ENCODE measurements at places on chromosomes 6 and 20.

- DNase-seq: no peak
Observed at GRCh38 chr6:54107470-54108090, 3.7 kb upstream of the MLIP start.

GRCh38 chr20:61397790-61398189, 145.7 kb downstream of the CDH4 start:
- no peak for DNase-seq

DNA sequence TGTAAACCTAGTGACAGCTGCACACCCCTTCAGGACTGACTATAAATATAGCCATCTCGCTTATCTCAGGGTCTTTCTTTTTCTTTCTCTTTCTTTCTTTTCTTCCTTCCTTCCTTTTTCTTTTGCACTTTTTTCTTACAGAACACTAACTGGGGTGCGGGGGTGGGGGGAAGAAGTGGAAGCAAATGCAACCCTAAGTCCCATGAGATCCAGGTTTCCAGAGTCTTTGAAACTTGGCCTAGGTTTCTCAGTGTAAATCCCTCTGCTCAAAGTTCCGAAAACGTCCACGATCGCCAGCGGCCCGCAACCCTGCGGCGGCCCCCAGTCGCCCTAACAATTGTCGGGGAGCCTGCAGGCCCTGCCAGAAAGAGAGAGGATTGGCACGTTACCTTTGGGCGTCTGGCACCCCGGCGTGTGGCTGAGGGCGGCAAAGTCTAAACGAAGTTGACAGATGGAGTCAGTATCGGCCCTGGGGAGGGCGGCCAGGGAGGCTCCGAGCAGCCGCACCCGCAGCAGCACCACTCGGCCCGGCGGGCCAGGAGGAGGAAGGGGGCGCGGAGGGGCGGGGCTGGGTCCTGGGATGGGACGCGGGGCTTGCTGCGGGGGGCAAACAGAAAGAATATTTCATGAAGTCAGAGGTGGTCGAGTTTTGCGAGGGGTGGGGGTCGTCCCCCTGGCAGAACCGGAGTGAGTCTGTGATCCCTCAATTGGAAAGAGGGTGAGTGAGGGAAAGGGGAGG, 577 bp upstream of the FOXF2 start:
- DNase-seq: no peak

DNA sequence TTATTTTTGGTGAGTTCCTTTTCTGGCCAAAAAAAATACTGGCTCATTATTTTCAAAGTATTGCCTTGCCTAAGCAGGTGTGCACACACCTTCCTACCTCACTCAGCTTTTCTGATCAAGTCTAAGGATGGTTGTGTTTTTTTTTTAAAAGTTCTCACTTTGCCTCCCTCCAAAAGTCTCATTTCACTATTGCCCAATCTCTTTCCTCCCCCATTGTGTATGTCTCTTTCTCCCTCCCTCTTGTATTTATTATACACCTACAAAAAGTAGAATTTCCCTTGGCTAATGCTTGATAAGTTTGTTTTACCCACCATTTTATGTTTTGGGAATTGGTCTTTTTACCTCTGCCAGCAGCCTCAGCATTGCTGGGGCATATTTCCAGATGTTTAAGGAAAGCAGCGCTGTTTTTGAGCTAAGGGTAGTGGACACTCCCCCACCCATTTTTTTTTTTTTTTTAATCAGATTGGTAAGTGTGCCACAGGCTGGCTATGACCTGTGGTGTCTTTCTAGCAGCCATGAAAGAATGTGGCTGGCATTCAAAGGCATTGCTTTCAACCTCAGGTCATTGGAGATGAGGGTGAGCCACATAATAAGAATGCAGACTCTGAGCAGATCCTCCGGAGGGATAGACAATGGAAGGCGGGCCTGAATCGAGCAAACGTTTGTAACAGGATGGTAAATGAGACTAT, 668.6 kb downstream of the UTRN start:
- DNase-seq: peak; percentile 74

GRCh38 chr6:3001773-3002293, 2.1 kb downstream of the NQO2 start:
- peak; percentile 91 for DNase-seq

- DNase-seq: no peak
Observed at GRCh38 chr6:115782612-115783011, 278.1 kb downstream of the FRK start.

DNA sequence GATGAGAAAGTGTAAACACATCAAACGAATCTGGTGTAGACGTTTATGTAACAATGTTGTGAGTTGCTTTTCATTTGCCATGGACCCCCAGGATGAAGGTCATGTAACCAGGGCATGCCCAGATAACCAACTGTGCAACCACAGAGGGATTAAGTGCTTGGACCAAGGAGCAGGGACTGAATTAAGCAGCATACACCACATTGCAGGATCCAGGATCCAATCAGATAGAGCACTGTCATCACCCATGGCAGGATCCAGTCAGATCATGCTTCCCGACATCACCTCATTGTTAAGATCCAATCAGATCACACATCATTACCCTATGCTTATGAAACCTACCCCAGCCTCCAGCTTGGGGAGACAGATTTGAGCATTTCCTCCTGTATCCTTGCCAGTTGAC, 74.3 kb upstream of the RCAN2 start:
- DNase-seq: no peak

DNA sequence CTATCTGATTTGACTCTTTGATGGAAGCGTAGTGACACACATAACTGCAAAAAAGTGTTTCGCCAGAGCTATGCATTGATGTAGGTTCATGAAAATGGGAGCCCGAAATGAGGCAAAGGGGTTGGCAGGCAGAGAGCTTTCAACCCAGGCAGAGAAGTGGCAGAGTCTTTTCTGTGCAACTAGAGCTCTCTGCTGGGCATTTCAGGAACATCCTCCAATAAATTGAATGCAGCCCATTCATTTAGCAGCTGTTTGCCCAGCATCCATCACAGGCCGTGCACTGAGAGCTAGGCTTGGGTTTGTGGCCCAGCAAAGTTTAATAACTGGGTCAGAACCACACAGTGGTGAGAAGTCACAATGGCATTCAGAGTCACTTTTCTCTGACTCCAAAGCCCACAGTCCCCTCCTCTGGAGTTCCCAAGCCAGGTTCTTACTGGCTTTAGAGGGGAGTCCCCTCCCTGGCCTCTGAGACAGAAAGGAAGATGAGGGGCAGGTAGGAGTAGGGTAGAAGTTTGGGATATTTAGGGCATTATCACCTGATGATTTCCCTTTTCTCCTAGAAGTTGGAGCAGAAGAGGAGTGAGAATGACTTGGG, 31.8 kb upstream of the ELMO2 start:
- DNase-seq: peak; percentile 38

- DNase-seq: no peak
Observed at GRCh38 chr6:103184776-103185175, 1674.9 kb downstream of the HACE1 start.

DNA sequence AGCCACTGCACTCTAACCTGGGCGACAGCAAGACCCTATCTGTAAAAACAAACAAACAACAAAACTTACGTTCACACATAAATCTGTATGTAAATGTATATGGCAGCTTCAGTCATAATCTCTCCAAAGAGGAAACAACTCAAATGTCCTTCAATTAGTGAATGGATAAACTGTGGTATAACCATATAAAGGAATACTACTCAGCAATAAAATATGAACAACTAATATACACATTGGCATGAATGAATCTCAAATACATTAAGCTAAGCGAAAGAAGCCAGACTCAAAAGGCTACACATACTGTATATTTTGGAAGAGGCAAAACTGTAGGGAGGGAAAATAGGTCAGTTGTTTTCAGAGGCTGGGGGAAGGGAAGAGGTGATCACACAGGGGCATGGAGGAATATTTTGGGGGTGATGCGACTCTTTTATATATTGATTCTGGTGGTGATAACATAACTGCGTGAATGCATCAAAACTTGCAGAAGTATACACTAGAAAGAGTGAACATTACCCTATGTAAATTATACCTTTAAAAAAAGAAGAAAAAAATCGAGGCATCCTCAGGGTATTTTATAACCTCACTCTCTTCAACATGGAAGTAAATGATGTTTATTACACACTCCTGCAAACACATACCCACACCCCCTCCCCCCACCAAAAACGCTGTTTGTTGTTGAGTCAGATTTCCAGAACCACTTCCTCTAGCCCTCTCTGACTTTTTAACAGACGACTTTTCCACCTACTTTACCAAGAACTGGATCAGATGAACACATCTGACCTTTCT, 115.2 kb upstream of the RNF24 start:
- DNase-seq: peak; percentile 40

GRCh38 chr6:116445102-116445501, 16.1 kb upstream of the CALHM6 start:
- DNase-seq: peak; percentile 21

DNA sequence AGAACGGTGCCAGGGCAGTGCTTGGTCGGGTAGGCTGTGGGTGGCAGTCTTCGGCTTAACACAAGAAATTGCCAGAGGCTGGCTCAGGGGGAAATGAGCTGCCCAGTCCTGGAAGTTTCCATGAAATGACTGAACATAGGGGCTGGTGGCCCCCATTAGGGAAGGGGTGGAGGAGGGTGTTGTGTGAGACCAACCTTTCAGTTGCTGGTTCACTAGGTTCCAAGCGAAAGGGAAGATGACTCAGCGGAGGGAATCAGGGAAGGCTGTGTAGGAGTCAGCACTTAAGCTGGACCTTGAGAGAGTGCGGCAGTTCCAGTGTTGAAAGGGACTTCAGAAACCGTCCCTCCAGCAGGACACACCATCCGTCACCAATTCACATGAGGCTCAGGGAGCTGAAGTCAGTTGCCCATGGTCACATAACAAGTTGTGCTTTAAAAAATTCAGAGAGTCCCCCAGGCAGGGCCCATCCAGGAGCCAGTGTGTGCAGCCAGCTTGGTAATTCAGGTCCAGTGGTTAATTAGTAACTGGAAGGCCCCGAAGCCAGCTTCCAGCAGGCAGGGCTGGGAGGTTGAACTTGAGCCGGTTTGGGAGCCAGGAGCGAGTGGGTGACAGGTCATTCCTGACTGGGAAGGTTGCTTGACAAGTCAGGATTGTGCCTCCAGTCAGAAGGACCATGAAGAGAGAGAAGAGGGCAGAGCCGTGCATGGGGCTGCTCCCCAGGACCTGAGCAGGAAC, at the start of gene SGK2:
Gene SGK2 (plus strand): TSS at position 616 of the 735 bp plus-strand sequence. CDS start 7,469 bp downstream, outside the sequence.
- DNase-seq: no peak

DNA sequence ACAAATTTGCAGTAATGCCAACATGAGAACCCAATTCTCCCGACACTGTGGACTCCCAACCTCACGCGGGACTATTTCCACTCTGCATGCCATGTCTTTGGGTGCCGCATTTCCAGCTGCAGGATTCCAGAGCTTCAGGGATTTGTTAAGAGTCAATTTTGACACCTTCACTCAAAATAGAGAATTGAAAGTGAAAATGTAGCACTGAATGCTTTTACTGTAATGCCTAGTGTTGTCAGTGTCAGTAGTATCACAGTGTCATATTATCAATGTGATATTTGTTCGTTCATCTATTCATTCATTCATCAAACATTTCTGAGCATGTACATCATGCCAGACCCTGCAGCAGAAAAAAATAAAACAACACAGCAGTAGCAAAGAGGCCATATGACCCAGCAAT, 13.4 kb upstream of the FAM50B start:
- no peak for DNase-seq

DNA sequence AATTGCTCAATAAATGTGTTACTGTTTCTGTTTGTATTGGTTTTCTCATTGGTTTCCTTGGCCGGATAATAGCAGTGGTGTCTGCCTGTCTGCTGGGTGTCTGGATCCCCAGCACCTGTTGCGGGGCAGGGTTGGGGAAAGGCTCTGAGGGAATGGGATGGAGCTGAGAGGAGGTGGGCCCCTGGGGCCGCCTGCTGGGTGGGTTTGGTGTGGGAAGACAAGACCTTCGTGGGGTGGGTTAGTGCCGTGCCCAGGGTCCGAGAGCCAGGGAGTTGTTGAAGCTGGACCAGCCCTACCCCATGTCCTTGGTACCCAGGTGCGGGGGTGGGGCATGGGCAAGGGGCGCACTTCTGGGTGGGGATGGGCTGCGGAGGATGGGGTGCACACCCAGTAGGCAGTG, 4.0 kb downstream of the SS18L1 start:
- no peak for DNase-seq

- DNase-seq: no peak
Observed at GRCh38 chr6:99148111-99148510, 200.4 kb upstream of the FBXL4 start.

DNA sequence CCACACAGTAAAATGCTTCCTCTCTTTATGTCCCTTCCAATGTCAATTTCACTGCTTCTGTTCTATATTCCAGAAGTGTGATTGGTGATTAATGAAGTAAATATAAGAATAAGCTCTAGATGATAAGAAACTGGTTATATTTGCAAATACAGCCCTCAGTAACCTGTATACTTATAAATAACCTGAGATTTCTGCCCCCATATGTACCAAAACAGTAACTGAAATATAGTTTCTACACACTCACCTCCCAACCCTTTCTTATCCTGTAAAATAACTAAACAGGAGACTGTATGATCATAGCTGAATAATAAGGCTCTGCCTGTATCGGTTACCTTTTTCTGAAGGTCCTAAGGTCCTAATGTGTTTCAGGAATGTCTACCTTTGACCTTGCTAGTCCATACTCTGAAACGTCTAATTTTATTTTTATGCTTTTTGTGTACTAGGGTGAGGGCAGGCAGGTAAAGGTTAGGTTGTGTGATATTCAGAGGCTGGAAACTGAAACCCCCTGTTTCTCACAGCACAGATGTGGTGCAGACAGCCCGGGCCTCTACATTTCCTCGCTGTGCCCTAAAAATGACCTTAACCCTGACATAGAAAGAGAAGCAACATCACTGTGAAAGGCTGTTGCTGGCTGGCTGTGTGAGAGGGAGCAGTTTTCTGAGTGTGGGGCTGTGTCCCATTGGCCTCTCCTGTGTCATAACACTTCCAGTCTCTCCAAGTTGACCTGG, 378.8 kb downstream of the CENPW start:
- no peak for DNase-seq

GRCh38 chr20:39019805-39020325, 57.7 kb downstream of the DHX35 start:
- DNase-seq: no peak

DNA sequence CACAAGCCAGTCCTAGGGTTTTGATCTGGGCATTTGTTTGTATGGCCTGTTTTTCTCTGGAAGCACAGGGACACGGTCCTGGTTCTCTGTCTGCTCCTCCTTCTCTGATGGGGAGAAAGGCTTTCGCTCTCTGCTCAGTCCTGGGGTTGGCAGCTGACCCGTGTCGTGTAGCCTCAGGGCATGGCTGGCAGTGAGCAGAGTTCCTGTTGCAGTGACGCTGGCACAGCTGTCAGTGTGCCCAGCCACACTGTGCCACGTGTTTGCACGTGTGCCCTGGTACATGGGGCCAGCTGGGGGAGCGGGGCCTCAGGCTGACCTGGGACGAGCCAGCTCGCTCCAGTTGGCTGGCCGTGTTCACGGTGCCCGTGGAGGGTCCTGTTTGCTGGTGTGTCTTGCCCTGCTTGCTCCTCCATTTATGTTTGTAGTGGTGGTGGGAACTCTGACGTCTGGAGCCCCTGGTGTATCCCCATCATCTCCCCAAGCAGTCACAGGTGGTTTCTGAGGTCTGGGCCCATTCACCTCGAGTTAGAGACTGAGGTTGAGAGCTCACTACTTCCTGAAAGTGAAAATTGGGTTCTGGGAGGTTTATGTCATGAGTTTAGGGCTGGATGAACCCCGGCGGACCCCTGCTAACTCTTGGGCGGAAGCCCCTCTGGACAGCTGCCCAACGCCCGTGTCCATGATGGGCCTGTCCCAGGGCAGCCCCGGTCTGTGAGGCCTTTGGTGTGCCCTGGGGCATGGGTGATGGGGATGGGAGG, 10.2 kb upstream of the DNAJC5 start:
- DNase-seq: no peak

- peak; percentile 68 for DNase-seq
Observed at GRCh38 chr6:134111062-134111677, 58.7 kb upstream of the SLC2A12 start.

GRCh38 chr6:105929626-105930025, 156.5 kb upstream of the PRDM1 start:
- no peak for DNase-seq

Data from fibroblast of skin of scalp (primary cell).